Chondrocyte (in vitro differentiated cells): ENCODE measurements at places on chromosomes 6 and 20. TPM values are rescaled to one million over a fixed set of nuclear protein-coding genes. Genes with fewer than 3 reads are reported as not detected.
A peak's percentile ranks its signal among the peaks of the same experiment; 100 is the strongest.

GRCh38 chr6:33857093-33857931 lies 53.5 kb upstream of the MLN start:
- no peak overlapping the region for H3K27ac ChIP-seq
- no peak for DNase-seq
- H3K27me3 ChIP-seq: peaks cover 14% of the 10 kb centered on the region

Gene DEF6
- 0.82 to 1.1 TPM (median 0.82 TPM) in 3 replicates for total RNA-seq

GRCh38 chr20:57589728-57590484 lies 29.0 kb downstream of the PCK1 start:
- DNase-seq: peak; percentile 76
- H3K4me3 ChIP-seq: no peak overlapping the region
- no peaks in the 10 kb centered on the region for H3K36me3 ChIP-seq
- no peak overlapping the region for H3K27ac ChIP-seq
- peaks cover 4% of the 10 kb centered on the region for H3K27me3 ChIP-seq
- H3K4me1 ChIP-seq: peaks cover 5% of the 10 kb centered on the region

Gene PNPLA1
- total RNA-seq: not detected in 3 replicates

DNA sequence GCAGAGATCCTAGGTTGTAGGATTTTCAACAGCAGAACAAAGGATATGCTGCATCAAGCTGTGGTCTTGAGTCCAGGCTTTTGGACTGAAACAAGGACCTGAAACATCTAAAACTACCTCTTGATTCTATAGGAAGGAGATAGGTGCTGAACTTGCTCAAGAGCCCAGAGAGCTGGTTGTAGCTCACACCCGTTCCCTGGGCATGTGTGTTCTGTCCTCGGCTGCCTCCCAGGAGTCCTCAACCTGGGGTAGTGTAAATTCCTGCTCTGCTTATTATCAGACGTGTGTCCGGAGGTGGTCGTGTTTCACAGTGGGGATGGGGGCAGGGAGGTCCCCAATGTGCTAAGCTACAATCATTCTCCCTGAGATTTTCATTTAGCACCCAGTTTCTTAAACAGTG lies 4.8 kb downstream of the NOP56 start:
- H3K36me3 ChIP-seq: peaks cover 54% of the 10 kb centered on the region
- no peak overlapping the region for H3K4me3 ChIP-seq
- peaks cover 25% of the 10 kb centered on the region for H3K4me1 ChIP-seq
- no peaks in the 10 kb centered on the region for H3K27me3 ChIP-seq

Gene TSPO2
- total RNA-seq: not detected in 3 replicates

DNA sequence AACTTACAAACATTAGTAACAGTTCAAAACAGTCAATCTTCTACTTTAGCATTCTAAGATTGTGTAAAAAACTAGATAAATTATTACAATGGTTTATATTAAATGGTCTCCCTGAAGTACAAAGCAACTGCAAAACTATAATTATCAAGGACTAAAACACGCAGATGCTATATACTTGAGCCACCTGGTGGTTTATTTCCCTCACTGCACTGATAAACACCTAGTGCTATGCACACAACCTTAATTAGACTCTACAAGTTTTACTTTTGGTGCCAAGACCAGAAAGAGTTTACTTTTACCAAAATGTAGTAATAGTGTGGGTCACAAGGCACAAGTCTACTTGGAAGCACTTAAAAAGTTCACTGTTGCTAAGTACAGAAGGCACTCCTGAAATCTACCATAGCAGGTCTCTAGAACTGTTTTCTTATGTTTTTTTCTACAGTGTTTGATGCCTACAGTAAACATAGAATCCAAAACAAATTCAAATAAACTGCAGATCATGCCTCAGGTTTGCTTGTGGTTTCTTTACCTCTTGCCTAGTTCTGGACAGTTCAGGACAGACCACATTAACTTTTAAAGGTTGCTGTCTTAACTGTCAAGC lies 49.2 kb downstream of the GMDS start:
- no peaks in the 10 kb centered on the region for H3K36me3 ChIP-seq
- H3K27me3 ChIP-seq: no peaks in the 10 kb centered on the region
- no peak overlapping the region for H3K27ac ChIP-seq

GRCh38 chr20:57157106-57157691 lies 109.2 kb downstream of the BMP7 start:
- H3K27me3 ChIP-seq: peaks cover 18% of the 10 kb centered on the region
- H3K36me3 ChIP-seq: no peaks in the 10 kb centered on the region
- H3K27ac ChIP-seq: no peak overlapping the region

GRCh38 chr20:18513208-18513607 lies 5.5 kb downstream of the SEC23B start:
- H3K27me3 ChIP-seq: no peaks in the 10 kb centered on the region
- peaks cover 16% of the 10 kb centered on the region for H3K4me1 ChIP-seq
- H3K4me3 ChIP-seq: no peak overlapping the region
- H3K27ac ChIP-seq: no peak overlapping the region
- no peak for DNase-seq
- H3K36me3 ChIP-seq: peaks cover 20% of the 10 kb centered on the region

DNA sequence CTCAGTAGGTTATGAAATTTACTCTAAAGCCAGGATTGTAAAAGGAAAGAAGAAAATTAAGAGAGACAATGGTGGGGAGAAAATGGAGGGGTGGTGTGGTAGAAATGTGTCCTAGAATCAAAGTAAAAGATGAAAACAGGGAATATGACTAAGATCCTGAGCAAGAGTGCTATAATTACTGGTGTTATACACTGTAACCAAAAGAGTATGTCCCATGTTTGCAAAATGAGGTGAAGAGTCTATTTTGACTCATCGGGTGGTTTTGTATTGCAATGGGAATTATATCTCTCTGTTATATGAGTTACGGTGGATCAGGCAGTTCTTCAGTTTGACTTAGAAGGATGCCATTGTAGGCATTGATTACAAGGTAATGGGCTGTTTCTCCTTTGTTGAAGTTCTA lies 8.5 kb downstream of the L3MBTL3 start:
- H3K27ac ChIP-seq: no peak overlapping the region
- peaks cover 7% of the 10 kb centered on the region for H3K36me3 ChIP-seq
- no peaks in the 10 kb centered on the region for H3K4me1 ChIP-seq
- DNase-seq: no peak

GRCh38 chr6:166592821-166593220 lies 6.3 kb upstream of the RAMACL start:
- no peak for DNase-seq
- no peaks in the 10 kb centered on the region for H3K27me3 ChIP-seq
- H3K27ac ChIP-seq: peak overlapping the region; percentile 98

GRCh38 chr6:13941902-13942301 lies 17.1 kb downstream of the RNF182 start:
- no peak overlapping the region for H3K4me3 ChIP-seq
- peaks cover 4% of the 10 kb centered on the region for H3K4me1 ChIP-seq
- peaks cover 6% of the 10 kb centered on the region for H3K36me3 ChIP-seq

- no peak overlapping the region for H3K4me3 ChIP-seq
- no peak overlapping the region for H3K27ac ChIP-seq
- H3K36me3 ChIP-seq: no peaks in the 10 kb centered on the region
- no peak for DNase-seq
- peaks cover 12% of the 10 kb centered on the region for H3K4me1 ChIP-seq
Observed at GRCh38 chr20:50041246-50041873, 58.6 kb downstream of the SNAI1 start.

- H3K4me1 ChIP-seq: peaks cover 66% of the 10 kb centered on the region
- H3K27me3 ChIP-seq: no peaks in the 10 kb centered on the region
- no peak for DNase-seq
- peak overlapping the region; percentile 95 for H3K27ac ChIP-seq
- no peak overlapping the region for H3K4me3 ChIP-seq
Observed at GRCh38 chr20:22795433-22795832, 211.1 kb upstream of the FOXA2 start.

- H3K4me1 ChIP-seq: no peaks in the 10 kb centered on the region
- H3K36me3 ChIP-seq: peaks cover 10% of the 10 kb centered on the region
- H3K27ac ChIP-seq: no peak overlapping the region
- no peak overlapping the region for H3K4me3 ChIP-seq
Observed at GRCh38 chr6:149815788-149816187, 48.4 kb downstream of the LRP11 start.

Gene KCNK16
- not detected in 3 replicates for total RNA-seq

Gene NCR2
- not detected in 3 replicates for total RNA-seq

Gene MRAP2
- 17.6 to 47.0 TPM (median 19.5 TPM) in 3 replicates for total RNA-seq
